ENCODE measurements at places on chromosomes 1 and 21.

DNA sequence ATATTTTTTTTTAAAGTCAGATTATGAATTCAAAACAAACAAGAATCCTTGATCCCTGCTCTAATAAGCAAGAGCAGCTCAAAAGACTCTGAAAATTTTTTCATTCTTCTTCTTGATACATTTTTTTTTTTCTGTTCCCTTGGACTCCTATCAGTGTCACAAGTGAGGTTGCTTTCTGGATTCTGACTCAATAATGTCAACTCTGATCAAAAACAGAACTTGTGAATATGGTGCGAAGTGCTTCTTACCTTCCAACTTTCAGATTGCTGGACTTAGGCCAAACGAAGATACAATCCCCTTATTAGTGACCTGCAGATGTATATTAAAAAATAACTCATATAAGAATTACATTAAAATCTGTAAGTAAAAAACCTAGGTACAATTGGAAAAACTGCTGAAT lies 136.1 kb downstream of the GPATCH2 start:
- no peak for DNase-seq

DNA sequence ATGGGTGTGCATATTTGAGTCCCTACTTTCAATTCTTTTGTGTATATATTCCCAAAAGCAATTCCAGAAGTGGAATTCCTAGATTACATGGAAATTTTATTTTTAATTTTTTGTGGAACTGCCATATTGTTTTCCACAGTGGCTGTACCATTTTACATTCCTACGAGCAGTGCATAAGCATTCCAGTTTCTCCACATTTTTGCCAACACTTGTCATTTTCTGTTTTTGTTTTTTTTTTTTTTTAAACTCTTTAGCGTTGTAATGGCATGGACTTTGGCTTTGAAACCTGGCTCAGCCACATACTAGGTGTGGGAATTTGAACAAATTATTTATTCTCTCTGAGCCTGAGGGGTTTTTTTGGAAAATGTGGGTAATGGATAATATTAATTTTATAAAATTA lies 214.5 kb upstream of the UBE2U start:
- no peak for DNase-seq

GRCh38 chr1:12376236-12377045 lies 146.6 kb downstream of the VPS13D start:
- DNase-seq, result no peak

DNA sequence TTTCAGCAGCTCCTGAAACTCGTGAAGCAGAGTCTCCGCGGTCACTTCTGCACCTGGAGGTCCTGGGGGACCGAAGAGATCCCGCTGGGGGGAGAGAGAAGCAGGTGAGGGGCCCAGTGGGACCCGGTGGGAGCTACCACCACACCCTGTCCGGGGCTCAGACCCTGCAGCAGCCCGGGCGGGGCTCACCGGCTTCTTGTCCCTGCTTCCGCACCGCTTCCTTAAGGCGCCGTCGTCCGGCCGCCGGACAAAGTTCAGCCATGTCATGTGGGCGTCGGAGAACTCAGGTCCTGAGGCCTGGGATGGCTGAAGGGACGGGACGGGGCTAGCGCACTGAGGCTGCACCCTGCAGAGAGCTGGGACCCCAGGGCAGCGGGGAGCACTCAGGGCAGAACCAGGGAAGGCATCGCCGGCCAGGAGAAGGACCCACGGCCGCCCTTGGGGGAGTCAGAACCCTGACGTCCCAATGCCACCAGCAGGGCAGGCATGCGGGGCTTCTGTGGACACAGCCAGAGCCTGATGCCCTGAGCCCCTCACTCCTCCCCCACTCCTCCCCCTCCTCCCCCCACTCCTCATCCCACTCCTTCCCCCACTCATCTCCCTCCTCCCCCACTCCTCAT lies 2.2 kb downstream of the C1QTNF12 start:
- DNase-seq, result no peak

- no peak for DNase-seq
Measured at GRCh38 chr1:180934563-180934962, 21.9 kb downstream of the KIAA1614 start.

- no peak for DNase-seq
Measured at GRCh38 chr1:23101101-23101827, 67.4 kb downstream of the LUZP1 start.

- DNase-seq, result no peak
Measured at GRCh38 chr1:113281550-113281949, 108.8 kb upstream of the MAGI3 start.

DNA sequence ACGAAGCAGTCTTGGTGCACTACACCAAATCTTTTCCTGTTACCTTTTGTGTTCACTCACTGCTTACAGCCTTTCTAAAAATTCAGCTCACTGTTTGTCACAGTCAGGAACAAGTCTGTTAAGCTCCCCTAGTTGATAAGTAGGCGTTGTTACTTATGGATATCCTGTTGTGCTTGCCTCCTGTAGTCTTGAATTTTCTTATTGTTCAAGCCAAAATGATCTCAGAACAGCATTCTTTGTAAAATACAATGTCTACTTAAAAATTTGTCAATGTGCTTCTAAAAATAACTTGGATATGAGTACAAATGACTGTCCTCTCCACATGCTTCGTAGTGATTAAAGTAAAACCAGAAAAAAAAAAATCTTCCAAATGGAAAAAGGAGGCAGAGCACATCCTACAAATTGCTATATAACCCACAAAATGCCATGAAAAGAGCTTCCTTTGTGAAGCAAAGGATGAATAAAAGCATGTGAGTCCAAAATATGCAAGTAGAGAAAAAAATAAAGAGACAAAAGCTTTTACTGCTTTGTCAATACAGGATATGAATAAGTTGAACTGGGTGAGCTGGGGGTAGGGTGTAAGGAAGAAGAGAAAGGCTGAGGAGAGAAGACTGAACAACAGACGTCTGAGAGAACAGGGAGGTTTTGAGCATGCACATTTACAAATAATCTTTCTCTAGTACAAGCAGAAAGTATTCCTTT lies 228.9 kb upstream of the ADGRL4 start:
- no peak for DNase-seq

GRCh38 chr1:93828367-93828755 lies 50.6 kb downstream of the DNTTIP2 start:
- DNase-seq, result no peak

DNA sequence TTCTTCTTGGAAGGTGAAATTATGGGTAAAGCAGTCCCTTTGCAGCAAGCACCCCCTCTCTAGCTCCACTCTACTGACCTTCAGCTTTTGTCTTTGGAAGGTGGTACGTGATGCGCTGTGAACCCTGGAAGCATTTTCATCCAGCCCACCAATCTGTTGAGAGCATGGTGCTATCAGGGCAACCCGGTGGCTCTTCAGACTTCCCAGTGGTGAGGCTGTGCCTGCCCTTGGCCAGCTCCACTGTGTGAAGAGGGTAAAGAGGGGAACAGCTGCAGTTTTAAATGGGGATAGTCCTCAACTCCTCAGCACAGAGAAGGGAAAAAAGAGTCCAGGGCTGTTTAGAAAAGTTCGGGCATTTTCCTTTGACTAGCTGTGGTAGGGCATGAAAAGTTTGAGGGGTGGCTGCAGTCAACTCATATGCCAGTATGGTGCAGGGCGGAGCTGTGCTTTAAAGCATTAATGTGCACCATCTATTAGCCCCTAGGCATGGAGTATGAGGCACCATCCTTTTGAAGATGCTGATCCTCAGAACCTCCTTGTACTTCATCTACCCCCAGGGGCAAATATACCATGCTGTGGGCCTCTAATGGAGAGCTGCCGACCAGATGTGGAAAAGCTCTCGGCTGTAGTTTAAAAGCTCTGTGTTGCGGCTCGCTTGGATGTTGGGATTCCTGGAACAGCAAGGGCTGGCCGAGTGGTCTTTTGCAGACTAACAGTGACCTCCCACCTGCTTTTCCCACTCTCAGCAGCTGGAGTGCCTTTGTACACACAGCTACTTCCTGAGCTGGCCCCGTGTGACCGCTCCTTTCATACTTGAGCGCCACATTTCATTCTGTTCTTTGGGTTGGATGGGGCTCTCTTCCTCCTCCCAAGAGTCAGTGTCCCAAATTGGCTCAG lies 123.0 kb downstream of the PEX14 start:
- no peak for DNase-seq

DNA sequence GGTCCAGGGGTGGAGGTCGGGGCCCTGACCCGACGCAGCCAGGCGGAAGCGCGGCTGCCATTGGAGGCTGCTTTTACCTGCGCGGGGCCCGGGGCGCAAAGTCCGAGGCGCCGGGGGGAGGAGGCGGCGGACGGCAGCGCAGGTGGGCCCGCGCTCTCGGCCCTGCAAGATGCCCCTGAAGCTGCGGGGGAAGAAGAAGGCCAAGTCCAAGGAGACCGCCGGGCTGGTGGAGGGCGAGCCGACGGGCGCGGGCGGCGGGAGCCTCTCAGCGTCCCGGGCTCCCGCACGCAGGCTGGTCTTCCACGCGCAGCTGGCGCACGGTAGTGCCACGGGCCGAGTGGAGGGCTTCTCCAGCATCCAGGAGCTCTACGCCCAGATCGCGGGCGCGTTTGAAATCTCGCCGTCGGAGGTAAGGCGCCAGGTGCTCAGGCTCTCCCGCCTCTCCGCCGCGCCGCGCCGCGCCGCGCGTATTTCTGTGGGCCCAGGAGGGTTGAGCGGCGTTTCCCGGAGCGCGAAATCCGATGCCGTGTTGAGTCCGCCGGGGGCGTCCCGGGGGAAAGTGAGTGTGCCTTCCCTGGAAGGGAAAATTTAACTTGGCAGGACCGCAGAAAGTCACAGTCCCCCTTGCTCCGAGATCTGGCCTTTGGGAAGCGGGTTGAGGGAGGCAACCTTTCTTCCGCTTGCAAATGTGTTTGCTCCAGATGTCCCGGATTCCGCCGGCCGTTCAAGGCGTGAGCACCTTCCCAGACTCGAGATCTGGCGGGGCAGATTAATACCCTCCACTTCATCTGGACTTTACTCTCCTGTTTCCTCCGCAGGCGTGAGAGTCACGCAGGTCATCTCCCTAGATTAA lies at the start of gene GIPC2:
Gene GIPC2 (plus strand): TSS at position 41 of the 853 bp plus-strand sequence. CDS start 129 bp downstream, at position 170.
- peak; percentile 48 for DNase-seq

DNA sequence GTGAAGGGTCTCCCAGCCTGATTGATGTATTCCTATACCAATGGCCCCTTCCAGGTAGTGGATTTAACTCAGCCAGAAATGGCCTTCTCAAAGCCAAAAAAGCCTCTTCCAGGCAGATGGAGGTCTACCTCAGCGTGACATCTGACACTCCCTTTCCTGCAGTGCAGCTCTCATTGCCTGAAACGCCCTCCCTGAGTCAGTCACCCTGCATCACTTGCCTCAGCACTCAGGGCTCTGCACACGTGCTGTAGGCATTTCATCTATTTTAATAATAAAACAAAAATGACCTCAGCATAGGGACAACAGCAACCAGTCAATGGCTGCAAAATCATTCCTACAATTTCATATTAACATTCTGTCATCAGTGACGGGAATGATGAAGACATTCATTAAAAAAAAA lies 64.4 kb upstream of the GJA5 start:
- DNase-seq, result no peak

GRCh38 chr1:156480411-156481192 lies 20.0 kb downstream of the MEF2D start:
- no peak for DNase-seq

DNA sequence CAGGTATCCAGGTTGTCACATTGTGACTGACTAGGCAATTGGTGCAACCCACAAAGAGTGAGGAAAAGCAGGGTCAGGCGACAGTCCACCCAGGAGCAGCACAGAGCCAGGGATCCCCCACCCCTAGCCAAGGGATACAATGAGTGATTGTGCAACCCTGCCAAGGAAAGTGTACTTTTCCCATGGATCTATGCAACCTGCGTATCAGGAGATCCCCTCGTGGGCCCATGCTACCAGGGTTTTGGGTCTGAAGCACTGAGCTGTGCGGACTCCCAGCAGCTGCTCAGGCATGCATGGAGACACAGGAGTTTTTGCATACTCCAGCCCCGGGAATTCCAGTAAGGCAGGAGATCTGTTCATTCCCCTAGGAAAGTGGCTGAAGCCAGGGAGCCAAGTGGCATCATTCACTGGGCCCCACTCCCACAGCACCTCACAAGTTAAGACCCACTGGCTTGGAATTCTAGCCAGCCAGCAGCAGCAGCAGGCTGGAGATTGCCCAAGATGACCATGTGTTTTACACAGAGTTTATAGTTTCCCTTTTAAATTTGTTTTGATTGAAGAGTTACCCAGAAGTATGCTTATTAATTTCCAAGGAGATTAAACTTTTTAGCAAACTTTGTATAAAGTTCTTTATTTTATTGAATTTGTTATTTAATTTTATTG lies 136.0 kb downstream of the LTN1 start:
- DNase-seq, result no peak

GRCh38 chr1:157287462-157287861 lies 149.3 kb upstream of the ETV3 start:
- no peak for DNase-seq

DNA sequence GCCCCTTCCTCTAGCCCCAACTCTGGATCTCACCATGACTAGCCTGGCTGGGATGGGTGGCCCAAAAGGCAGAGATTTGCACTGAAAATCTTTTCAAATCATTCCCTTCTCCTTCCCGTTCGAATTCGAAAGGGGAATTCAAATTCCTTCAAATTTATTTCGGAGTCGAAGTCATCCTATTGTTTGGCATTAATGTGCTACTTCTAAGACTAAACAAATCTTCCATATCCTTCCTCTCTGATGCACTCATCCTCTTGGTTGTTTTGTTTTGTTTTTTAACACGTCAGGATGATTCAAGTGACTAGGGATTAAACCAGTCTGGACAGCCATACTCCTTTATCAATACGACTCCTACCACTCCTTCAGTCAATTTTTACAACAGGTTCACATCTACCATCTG lies 95.5 kb upstream of the SGIP1 start:
- DNase-seq, result no peak

GRCh38 chr1:244796719-244797406 lies 38.6 kb upstream of the COX20 start:
- DNase-seq, result peak; percentile 63

DNA sequence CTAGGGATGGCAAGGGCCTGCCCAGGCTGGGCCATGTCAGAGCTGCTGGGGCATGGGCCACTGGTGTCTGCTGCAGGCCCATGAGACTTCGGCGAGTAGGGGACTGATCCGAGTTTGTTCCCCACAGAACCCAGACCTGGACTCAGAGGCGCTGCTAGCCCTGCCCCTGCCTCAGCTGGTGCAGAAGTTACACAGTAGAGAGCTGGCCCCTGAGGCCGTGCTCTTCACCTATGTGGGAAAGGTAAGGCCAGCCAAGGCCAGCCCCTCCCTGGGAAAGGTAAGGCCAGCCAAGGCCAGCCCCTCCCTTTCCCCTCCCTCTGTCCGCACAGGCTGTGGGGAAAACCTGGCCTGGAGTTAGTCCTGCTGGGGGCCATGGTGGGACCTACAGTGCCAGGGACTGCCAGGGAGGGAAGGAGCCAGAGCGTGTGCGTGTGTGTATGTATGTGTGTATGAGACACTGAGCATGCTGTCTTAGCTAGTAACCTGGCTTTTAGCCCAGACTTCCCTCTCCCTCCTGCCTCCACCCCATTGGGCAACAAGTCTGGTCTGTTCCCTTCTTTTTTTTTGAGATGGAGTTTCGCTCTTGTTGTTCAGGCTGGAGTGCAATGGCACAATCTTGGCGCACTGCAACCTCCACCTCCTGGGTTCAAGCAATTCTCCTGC lies 8.0 kb downstream of the FAAH start:
- peak; percentile 33 for DNase-seq

- no peak for DNase-seq
Measured at GRCh38 chr1:17819129-17819802, 64.1 kb downstream of the ACTL8 start.
